CD4-positive, alpha-beta T cell treated with Interferon alpha-2 for 1 hour (primary cell): ENCODE measurements at places on chromosomes 5 and 9.
A peak's percentile ranks its signal among the peaks of the same experiment; 100 is the strongest.

DNA sequence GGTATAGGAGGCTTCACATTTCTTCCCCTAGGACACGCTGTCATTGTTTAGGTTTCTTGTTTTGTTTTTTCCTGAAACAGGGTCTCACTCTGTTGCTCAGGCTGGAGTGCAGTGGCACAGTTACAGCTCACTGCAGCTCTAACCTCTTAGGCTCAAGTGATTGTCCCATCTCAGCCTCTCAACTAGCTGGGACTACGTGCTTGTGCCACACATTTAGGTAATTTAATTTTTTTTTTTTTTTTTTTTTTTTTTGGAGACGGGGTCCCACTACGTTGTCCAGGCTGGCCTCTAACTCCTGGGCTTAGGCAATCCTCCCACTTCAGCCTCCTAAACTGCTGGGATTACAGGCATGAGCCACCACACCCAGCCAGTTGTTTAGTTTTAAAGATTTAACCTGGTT, 66.2 kb downstream of the EXOSC2 start:
- no peak for DNase-seq

- no peak for DNase-seq
Observed at GRCh38 chr9:97773091-97773490, 76.0 kb upstream of the XPA start.

- no peak for DNase-seq
Observed at GRCh38 chr5:151200913-151201595, 22.8 kb downstream of the CCDC69 start.

GRCh38 chr9:33233626-33234342, 6.2 kb upstream of the SPINK4 start:
- no peak for DNase-seq

- peak; percentile 58 for DNase-seq
Observed at GRCh38 chr5:176658817-176659511, 11.7 kb downstream of the TSPAN17 start.

DNA sequence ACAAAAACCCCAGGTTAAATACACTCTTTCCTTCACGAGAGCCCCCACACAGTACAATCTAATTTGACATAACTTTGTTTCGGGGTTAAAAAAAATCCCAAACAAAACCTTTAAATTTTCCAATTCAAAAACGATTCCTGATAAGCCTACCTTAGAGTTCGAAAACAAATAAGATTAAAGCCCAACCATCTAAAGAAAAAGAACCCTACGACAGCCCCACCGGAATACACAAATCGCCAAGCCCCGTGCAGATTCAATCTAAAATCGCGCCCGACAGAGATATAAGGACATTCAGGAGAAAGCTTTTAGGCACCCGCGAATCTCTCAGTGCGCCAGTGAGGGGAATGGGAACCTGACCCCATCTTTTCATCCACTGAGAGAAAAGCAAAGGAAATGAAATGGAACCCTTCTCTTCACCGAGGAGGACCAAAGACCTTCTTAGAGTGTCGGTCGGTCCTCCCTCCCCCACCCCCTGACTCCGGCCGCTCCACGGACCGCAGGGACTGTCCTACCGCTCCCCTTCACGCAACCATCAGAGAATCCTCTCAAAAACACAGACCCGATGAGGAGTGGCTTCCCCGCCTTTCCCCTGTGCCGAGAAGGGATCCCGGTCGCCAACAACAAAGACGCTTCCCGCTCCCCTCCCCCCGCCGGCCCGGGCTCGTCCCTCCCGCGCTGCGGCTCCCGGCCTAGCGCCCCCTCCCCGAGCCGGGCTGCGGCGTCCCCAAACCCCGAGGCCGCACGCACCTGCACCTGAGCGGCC, 925 bp downstream of the ABHD17B start:
- DNase-seq = peak; percentile 36

GRCh38 chr9:95096807-95097206, 220.7 kb downstream of the FANCC start:
- DNase-seq = no peak

- no peak for DNase-seq
Observed at GRCh38 chr5:160183075-160183474, 46.2 kb upstream of the FABP6 start.

- DNase-seq = no peak
Observed at GRCh38 chr9:72921888-72922654, 30.8 kb downstream of the ALDH1A1 start.

DNA sequence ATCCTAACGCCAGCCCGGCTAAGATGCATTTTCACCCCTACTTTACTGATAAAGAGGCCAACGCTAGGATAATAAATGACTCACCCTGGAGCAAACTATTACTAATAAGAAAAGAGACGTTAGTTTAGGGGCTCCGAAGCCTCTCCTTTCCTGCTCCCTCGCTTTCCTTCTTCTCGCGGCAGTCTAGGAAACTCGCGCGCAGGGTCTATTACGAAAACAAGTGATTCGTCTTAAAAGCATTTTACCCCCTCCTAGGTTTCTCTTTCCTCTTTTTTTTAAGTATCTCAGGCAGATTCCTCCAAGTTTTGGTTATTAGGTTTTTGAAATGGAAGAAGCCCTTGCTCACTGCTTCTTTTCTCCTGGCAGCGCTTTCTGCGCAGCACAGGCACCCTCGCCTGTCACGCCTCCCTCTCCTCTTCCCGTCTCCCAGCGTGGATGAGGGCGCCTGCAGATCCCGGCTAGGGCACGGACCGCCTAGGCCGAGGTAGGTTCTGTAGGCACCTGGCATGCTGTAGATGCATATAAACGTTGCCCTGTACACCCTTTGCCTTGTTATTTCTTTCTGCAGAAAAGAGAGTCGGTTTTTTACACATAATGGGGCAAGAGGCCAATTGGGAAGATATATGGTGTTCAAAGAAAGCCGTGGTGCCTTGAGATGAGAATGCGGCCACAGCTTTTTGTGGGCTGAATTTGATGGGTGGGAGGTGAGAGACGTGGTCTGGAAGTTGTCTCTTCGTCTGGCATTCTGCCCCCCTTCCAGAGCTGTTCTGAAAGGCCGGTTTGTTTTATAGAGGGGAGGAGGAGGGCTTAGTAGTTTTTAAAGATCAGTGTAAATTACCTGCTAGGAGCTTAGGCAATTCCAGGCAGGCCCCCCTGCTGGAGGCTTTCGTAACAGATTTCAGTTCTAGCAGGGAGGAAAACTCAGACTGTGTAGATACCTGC, 983 bp downstream of the GCNT1 start:
- no peak for DNase-seq

GRCh38 chr9:111360881-111361280, 30.9 kb upstream of the OR2K2 start:
- DNase-seq = no peak

GRCh38 chr5:38739011-38739704, 106.7 kb upstream of the OSMR start:
- no peak for DNase-seq
